ENCODE measurements at places on chromosomes 13 and 19. TPM values are rescaled to one million over a fixed set of nuclear protein-coding genes. Genes with fewer than 3 reads are reported as not detected.
A peak's percentile ranks its signal among the peaks of the same experiment; 100 is the strongest.

- H3K4me3 ChIP-seq, result no peak overlapping the region
- H3K27ac ChIP-seq, result no peak overlapping the region
- H3K4me1 ChIP-seq, result no peaks in the 10 kb centered on the region
- H3K36me3 ChIP-seq, result no peaks in the 10 kb centered on the region
- no peak for DNase-seq
Observed at GRCh38 chr13:113143466-113144254, 14.8 kb upstream of the PROZ start.

The OR7D2 gene
- not detected for polyA plus RNA-seq

DNA sequence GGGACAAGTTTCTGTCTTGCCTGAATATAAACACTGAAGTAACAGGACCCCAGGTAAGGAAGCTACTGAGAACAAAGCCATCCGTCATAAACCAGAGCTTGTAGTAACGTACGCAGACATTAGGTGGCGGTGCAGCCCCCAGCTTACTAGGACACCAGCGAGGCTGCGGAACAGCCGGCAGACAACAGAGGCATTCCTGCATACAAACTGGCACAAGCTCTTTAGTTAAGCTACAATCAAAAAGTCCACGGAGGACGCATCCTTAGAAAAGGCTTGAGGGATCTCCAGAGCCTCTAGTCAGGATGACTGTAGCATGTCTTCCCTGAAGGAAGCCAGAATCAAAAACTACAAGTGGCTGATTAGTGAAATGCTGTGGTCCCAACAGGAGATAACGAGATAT is 26.2 kb downstream of the ZNF160 start:
- H3K36me3 ChIP-seq, result peaks cover 82% of the 10 kb centered on the region
- no peak for DNase-seq
- H3K4me1 ChIP-seq, result no peaks in the 10 kb centered on the region
- H3K27ac ChIP-seq, result no peak overlapping the region
- no peaks in the 10 kb centered on the region for H3K27me3 ChIP-seq

The CYP2F1 gene
- not detected for polyA plus RNA-seq

DNA sequence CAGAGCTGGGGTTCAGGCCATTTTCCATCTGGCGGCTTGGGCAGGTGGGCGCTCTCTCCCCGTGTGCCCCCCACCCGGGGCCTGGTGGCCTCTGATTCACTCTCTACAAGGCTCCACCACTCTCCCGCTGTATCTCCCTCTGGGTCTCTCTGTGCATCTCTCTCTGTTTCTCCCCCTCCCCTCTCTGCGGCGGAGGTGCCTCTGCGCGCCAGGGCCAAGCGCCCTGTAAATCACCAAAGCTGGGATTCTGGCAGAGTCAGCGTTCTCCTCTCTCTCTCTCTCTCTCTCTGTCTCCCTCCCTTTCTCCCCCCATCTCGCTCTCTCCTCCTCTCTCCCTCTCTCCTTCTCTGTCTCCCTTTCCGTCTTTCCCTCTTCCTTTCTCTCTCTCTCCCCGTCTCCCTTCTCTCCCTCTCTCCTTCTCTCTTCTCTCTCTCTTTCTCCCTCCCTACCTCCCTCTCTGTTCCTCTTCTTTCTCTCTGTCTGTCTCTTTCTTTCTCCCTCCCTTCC is 3.9 kb downstream of the NFIC start:
- H3K4me3 ChIP-seq, result no peak overlapping the region
- no peaks in the 10 kb centered on the region for H3K36me3 ChIP-seq
- no peak for DNase-seq
- no peaks in the 10 kb centered on the region for H3K27me3 ChIP-seq
- peaks cover 6% of the 10 kb centered on the region for H3K4me1 ChIP-seq
- no peak overlapping the region for H3K27ac ChIP-seq

DNA sequence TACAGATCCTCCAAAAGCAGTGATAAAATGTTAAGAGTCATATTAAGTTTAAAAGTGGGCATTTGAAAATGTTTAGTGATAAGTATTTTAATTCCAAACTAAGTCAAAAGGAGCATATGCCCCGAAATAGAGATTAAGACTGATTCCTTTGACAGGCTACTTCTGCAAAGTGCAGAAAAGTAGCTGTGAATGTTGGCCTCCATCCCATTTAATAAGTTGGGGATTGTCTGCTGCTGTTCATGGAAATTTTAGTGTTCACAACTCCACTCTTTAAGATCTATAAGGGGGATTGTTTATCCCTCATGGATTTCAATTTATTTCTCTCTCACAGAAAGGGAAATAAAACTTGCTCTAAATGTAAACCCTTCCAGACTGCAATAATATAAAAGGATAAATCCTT is 278.3 kb downstream of the KCTD12 start:
- no peaks in the 10 kb centered on the region for H3K27me3 ChIP-seq
- no peak for DNase-seq
- H3K27ac ChIP-seq, result no peak overlapping the region
- no peaks in the 10 kb centered on the region for H3K4me1 ChIP-seq
- H3K4me3 ChIP-seq, result no peak overlapping the region

- no peaks in the 10 kb centered on the region for H3K36me3 ChIP-seq
- no peak overlapping the region for H3K4me3 ChIP-seq
- H3K4me1 ChIP-seq, result no peaks in the 10 kb centered on the region
Observed at GRCh38 chr13:112928972-112929782, 39.8 kb upstream of the MCF2L start.

The KCNJ14 gene
- 0.05 TPM for polyA plus RNA-seq

GRCh38 chr19:17687857-17688784 is at the start of gene UNC13A:
TSS of gene UNC13A (minus strand) at chr19:17688354. CDS start at chr19:17688199, 155 bp downstream.
- no peaks in the 10 kb centered on the region for H3K27me3 ChIP-seq
- H3K27ac ChIP-seq, result no peak within 1 kb of the TSS
- H3K4me3 ChIP-seq, result no peak within 1 kb of the TSS
- DNase-seq, result peak; percentile 52
- H3K36me3 ChIP-seq, result no peaks in the 10 kb centered on the region

DNA sequence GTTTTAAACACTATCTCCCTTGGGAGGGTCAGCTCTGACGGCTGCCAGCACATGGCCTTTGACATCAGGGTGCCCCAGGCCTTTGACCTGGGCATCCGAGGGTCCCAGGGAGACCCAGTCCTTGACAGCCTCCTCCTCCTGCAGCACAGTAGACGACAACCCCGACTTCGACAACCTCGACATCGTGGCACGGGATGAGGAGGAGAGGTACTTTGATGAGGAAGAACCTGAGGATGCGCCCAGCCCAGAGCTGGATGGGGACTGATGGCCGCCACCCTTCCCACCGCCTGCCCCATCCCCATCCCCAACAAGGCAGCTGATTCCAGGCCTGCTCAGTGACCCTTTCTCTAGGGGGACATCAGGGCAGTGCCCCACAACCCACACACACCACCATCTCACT is 12.5 kb downstream of the CCDC97 start:
- H3K4me1 ChIP-seq, result peaks cover 14% of the 10 kb centered on the region
- no peak overlapping the region for H3K4me3 ChIP-seq
- no peak overlapping the region for H3K27ac ChIP-seq
- no peaks in the 10 kb centered on the region for H3K27me3 ChIP-seq

DNA sequence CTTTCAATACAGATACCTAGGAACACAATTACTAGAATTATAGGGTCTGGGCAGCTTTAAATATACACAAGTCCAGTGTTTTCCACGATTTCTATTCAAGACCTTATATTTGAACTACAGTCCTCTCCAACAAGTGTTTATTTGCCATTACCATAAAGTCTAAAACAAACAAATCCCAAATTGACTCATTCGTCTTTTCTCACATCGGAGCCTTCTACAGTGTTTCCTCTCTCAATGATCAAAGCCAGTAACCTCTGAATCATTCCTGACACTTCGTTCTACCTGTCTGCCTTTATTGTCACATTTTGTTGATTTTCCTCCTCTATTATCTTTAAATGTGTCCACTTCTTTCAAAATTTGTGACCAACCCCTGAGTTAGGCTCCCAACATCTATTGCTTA is 1356.5 kb upstream of the SLC10A2 start:
- H3K4me3 ChIP-seq, result no peak overlapping the region
- DNase-seq, result no peak
- H3K27ac ChIP-seq, result no peak overlapping the region
- H3K27me3 ChIP-seq, result no peaks in the 10 kb centered on the region

The CGB8 gene
- polyA plus RNA-seq, result not detected

DNA sequence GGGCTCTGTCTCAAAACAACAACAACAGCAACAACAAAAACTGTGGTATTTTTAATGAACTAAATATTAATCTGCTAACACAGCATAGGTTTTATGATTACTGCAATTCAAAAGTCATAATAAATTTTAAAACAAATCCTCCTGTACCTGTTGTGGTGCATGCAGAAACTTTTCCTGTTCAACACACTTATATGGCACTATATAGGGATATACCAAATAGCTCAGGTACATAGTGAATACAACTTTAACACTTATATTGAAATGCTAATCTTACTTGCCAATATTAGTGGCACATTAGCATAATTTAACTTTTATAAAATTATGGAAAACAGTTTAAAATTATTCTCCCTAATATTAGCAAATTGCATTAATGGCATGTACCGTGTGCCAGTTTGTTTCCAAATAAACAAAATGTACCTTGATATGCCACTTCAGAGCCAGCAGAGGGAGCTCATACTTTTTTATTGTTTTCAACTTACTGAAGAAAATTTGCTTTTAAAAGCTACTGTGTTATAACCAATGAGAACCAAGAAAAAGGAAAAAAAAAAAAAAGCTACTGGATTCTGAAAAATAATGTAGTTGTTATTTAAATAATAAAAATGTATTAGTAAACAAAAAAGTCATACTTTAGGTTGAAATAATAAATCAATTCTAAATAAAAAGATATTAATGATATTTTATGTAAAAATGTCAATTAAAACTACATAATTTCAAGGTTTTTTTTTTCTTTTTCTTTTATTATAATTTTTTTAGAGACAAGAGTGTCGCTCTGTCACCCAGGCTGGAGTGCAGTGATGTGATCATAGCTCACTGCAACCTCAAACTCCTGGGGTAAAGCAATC is 18.0 kb upstream of the RBM26 start:
- peak; percentile 37 for DNase-seq
- no peaks in the 10 kb centered on the region for H3K36me3 ChIP-seq
- no peak overlapping the region for H3K4me3 ChIP-seq
